ENCODE measurements at places on chromosomes 5 and 9.

GRCh38 chr5:34709861-34710673, 53.9 kb downstream of the RAI14 start:
- no peak for DNase-seq

DNA sequence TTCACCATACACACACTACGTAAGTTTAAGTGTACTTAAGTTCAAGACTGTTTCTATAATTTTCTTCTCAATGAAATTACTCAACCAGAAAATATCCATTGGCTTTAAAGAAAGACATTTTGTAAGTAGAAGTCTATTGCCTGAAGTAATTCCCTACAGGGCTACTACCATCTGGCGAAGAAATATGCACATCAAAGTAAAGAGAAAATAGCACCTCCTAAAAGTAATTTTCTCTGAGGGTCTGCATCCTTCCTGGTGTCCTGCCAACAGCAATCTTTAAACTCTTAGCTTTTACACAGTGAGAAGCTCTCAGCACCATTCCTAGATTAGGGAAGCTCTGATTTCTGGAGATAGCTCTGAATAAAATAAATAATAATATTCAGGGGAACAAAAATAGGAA, 498.5 kb upstream of the TYRP1 start:
- no peak for DNase-seq

DNA sequence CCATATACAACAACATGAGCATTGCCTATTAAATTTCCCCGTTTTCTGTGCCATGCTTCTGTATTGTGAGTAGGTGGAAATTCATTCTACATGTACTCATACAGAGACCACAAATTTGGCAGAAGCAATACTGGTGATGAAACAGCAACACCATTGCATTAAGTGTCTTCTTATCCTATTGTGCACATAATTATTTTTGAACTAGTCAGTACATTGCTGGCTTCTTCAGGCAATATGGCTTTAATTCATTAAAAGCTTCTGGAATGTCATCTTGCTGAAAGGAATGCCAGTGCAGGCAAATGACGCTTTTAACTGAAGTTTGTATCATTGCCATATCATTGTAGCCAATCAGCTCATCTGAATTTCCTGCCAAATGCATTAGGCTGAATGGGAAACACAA, 82.6 kb downstream of the KIAA1958 start:
- no peak for DNase-seq

- DNase-seq: no peak
These were observed 255.5 kb downstream of the PDE4D start for GRCh38 chr5:59637884-59638580.

Measured in RWPE1 (cell line).